ENCODE measurements at places on chromosomes 4 and X.
A peak's percentile ranks its signal among the peaks of the same experiment; 100 is the strongest.

DNA sequence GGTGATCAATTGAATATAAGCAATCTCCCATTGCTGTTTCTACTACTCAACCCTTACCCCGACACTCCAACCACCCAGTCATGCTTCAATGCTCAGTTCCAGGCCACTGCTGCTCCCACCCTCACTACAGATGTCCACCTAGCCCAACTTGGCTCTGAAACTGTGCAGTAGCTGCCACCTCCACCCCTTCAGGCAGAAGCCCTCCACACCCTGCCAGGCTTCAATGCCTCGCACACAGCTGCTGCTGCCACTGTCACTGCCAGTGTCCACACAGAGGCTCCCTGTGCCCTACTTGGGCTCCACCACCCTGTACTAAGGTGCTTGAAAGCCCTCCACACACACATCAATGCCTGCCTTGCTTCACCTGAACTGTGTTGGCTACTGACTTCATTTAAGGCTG, 34.6 kb downstream of the LAMTOR3 start:
- no peak for DNase-seq

DNA sequence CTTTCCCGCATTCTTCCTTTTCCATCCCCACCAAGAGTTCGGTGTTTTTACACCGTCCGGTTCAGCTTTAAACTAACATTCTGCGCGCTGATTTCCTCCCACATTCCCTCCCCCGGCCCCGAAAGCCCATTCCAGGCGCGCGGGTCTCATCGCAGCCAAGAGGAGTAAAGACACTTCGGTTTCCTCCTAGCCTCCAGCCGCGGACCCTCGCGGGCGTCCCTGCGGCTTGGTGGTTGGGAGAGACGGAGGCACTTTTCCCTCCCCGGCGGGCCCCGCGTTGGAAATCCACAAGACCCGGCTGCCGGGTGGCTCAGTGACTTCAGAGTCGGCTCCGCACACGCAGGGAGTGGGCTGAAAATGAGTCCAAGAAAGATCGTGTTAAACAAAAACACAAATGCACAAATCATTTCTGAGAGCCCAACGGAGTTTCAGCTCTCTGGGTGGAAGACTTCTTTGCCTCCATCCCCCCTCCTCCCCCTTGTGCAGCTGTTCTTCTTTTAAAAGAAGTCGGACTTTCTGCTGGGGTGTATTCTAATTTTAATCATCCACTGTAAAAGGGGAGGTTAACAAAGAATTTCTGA, 2.0 kb upstream of the ARX start:
- DNase-seq: no peak

DNA sequence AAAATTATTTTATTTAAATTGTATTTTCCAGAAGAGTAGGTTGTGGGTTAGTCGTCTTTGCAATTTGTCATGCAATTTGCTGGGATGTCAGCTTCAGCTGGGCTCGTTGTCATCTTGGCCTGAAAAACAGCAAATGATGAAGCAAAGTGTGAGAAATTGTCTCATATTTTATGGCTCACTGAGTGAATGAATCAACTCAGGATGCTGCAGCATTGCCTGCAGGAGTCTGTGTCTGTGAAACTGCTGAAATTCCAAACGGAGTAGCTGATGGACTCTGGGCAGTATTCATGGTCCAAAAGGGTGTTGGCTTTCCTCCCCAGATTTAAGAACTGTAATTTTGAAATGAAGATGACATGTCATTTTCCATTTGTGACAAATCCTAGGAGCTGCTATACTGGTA, 37.2 kb downstream of the CXCL8 start:
- DNase-seq: no peak

- DNase-seq: peak; percentile 24
Observed at GRCh38 chr4:105594099-105595010, 41.9 kb downstream of the ARHGEF38 start.

GRCh38 chrX:80876877-80877276, 67.2 kb upstream of the BRWD3 start:
- peak; percentile 40 for DNase-seq

DNA sequence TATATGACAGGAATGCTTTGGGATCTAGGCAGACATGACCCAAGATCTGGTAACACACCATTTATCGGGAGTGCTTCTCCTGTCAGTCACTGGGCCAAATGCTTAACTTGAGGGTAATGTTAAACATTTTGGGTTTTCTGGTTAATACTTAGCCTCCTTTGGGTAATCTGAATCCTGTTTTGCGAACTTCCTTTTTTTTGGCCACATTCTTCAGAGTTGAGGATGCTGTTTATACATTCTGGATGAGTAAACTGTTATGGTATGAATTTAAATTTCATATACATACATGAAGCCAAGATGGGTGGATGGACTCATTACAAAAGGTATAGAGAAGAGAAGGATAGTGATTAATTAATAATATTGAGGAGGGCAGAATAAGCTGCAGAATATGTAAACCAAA, 36.1 kb downstream of the MID1IP1 start:
- DNase-seq: no peak

All from GM13977 (cell line).